ENCODE measurements at places on chromosomes 13 and 19. TPM values are rescaled to one million over a fixed set of nuclear protein-coding genes. Genes with fewer than 3 reads are reported as not detected.

The ERICH6B gene
- total RNA-seq, result not detected

The PDS5B gene
- total RNA-seq, result 14.1 TPM

The XPO4 gene
- 26.0 TPM for total RNA-seq

The CYP4F2 gene
- total RNA-seq, result not detected

The CYP2A7 gene
- total RNA-seq, result not detected

DNA sequence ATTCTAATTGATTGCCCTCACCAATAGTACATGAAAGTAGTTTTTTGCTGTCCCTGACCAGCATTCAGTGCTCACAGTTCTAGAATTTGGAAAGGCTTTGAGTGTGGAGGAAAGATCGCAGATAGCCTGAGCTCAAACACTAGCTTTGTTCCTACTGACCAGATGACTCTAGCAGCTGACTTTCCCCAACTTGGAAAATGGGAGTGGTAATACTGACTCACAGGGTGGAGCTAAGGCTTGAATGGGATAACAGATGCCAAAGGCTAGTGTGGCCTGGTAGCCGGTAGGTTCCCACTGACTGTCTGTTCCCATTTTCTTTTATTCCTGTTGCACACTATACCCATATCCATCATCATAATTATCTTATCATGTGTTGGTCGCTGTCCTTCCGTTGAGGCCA lies 3.7 kb downstream of the ZSCAN22 start:
- peak; percentile 92 for DNase-seq

DNA sequence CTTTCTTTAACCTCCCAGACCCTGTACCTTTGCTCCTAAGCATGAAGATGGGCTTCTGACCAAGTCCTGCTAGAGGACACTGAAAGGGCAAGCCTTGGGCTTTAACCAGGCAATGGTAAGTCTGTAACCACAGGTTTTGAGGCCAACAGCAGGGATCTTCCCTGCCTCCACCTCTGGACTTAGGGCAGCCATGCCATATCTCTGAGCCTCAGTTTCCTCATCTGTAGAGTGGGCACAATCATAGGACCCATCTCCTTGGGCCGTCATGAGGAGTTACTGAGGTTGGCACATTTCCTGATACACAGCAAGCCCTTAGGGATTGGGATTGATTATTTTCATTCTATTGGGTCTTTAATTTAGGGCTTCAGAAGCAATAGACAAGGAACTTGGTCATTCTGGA lies 14.7 kb downstream of the KLK1 start:
- DNase-seq, result no peak

GRCh38 chr19:8596168-8596567 lies 14.3 kb downstream of the ADAMTS10 start:
- no peak for DNase-seq

- DNase-seq, result no peak
Observed at GRCh38 chr13:20222553-20222952, 9.6 kb downstream of the GJB6 start.
